Ecto neural progenitor cell (in vitro differentiated cells): ENCODE measurements at places on chromosomes 7 and 10.
A peak's percentile ranks its signal among the peaks of the same experiment; 100 is the strongest.

DNA sequence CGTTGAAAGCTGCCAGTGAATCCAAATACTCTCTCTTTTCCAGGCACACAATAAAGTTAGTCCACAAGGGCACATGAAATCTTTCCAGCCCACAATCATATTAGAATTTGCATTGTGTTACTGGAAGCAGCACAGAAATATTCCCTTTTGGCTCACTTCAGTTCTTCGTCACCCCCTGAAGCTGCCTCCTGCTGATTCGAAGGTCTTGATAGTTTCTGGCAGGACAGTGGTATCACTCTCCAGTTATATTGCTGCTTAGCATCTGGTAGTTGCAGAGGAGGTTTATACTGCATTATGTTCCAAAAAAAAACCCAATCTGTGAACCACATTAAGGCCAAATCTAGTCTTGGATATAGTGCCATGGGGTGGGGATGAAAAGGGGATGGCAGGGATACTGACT lies 253.2 kb downstream of the BICC1 start:
- no peak for DNase-seq

DNA sequence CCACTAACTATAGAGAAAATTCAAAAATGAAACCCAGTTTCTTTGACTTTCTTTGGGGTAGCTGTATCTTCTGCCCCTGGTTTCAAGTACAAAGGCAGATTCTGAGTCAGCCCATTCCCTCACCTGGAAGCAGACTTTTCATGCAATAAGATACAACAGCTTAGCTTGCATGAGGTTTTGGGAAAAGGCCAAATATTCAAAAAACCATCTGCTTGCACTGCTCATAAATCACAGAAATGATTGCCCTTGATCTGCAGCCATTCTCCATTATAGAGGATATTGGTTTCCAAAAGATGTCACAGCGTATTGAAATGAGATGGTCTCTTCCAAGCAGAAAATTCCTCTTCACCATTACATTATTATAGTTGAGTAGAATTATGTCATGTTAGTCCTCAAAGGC lies 354.0 kb downstream of the PHF14 start:
- DNase-seq = no peak

DNA sequence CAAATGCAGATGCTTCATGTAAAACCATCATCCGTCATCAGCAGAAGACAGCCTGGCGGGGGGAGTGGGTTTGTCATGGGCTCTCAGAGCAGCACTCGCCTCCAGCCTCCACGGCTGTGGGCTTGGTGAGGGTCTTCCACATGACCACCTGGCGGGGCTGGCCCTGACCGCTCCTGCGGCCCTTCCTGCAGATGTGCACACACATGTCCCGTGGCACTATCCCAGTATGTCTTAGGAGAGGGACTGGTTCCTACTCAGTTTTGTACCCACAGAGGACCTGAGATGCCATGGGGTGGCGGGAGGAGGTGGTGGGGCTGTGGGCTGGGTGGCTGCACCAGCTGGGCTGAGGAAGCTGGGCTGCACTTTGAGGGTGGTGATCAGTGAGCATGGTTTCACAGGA lies 4.7 kb downstream of the IDI2 start:
- no peak for DNase-seq

GRCh38 chr10:80709866-80710265 lies 172.2 kb downstream of the SH2D4B start:
- DNase-seq = no peak

GRCh38 chr7:16083931-16084330 lies 337.4 kb downstream of the CRPPA start:
- DNase-seq = no peak

GRCh38 chr10:132417957-132418441 lies 21.0 kb downstream of the PWWP2B start:
- DNase-seq = no peak

GRCh38 chr10:30002426-30003266 lies 56.7 kb downstream of the JCAD start:
- peak; percentile 84 for DNase-seq

GRCh38 chr10:71737001-71737833 lies 17.6 kb upstream of the C10orf105 start:
- no peak for DNase-seq

- DNase-seq = no peak
Measured at GRCh38 chr7:44972562-44972961, 6.3 kb downstream of the MYO1G start.

- no peak for DNase-seq
Measured at GRCh38 chr10:7385114-7385513, 25.7 kb downstream of the SFMBT2 start.

- no peak for DNase-seq
Measured at GRCh38 chr10:9227679-9228365, 1173.3 kb downstream of the GATA3 start.

DNA sequence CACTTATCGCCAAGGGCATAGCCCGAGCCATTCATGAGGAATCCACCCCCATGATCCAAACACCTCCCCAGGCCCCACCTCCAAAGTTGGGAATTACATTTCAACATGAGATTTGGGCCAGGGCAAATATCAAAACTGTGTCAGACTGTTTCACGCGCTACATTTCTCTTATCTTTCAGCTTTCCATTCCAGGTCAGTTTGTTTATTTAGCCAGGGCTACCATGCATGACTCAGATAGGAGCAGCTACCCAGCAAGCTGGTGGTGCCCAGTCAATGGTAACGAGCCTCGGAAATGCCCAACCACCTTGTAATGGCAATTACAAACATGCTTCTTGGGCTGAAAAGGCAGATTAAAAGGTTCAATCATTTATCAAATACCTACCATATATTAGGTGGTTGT lies 43.6 kb upstream of the BAMBI start:
- DNase-seq = no peak

- no peak for DNase-seq
Measured at GRCh38 chr10:82543631-82544030, 668.6 kb downstream of the NRG3 start.

DNA sequence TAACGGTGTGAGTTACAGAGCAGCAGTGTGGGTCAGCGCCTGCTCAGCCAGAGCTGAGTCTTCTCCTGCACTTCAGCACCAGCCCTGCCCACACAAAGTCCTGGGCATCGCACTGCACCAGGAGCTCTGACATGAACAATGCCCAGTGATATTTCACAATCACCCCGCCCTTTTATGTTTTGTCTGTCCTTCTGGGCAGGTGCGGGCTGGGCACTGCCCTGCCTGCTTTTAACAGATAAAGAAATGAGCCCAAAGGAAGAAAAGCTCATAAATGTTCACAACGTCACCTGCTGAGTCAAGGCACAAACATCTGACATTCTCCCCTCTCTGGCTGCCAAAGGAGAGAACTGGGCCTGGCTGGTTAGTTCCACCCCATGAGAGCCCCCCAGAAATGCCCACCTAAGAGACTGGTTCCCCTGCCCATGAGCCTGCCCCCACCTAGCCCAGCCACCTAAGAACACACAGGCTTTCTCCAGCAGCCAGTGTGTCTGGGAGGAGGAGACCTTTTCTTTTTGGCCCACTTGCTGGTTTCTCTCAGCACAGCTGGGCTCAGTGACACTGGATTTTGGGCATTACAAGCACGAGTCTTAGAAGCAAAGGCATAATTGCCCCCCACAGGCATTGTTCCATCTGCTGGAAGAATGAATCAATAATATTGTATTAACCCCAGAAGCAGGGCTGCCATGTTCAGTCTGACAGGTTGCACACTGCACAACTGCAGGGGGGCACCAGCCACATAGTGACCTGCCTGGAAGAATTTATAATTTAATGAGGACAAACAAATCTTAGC lies 22.3 kb downstream of the CALML3 start:
- DNase-seq = no peak

- DNase-seq = no peak
Measured at GRCh38 chr10:45463244-45464116, 89.5 kb downstream of the ALOX5 start.

- no peak for DNase-seq
Measured at GRCh38 chr10:68727146-68727545, 6.1 kb downstream of the CCAR1 start.

GRCh38 chr7:30163231-30163894 lies 28.6 kb downstream of the MTURN start:
- no peak for DNase-seq

GRCh38 chr10:43921478-43921877 lies 272.8 kb upstream of the ZNF32 start:
- DNase-seq = peak; percentile 25

- DNase-seq = no peak
Measured at GRCh38 chr7:87342231-87342630, 3.2 kb upstream of the CROT start.

DNA sequence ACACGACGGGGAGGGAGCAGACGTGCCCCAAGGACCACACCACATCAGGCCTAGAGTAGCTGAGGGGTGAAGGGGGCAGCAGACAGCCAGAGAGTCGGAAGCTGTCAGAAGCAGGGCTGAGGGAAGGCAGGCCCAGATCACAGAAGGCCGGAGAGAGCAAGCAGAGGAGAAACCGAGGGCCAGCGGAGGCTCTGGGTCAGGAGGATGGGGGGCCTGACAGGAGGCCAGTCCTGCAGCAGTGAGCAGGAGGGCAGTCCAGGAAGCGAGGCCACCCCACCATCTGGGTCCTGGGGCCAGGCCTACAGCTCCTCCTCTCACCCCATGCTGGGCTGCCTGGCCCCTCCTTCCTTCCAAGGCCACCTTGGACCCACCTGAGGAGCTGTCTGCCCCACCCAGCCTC lies 20.3 kb downstream of the SLIT1 start:
- no peak for DNase-seq

DNA sequence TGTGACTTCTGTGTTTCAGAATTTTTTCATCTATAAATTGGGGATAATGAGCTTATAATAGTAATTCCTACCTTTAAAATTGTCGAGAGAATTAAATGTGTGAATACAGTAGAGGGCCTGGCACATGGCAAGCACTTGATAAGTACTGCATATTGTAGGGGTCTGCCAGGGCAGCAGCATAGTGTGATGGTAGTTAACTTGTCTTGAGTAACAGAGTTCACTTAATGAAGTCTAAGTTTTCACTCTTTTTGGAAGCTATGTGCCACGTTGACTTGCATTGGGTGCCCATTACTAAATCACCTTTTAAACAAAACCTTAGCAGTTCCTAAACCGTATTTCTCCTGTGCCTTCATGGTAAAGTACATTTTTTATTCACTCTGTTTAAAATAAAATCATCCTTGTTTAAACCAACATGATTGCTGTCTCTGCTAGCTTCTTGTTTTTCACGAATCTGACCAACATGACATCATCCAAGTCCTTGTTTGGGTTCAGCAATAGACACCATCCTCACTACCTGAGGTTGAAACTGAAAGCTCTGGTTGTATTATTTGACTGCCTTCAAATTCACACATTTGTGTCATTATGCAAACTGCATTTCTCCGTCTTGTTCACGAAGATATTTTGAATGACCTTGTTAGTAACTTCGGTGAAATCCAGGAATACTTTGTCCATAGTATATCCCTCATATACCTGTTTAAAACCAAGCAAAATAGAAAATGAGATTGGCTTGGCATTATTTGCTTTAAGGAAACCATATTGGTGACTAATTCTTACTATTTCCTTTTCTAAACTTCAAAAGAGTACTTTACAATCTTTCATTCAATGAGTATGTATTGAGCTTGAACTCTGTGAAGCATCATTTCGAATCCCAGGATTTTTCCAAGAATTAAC lies 340.2 kb downstream of the SUGCT start:
- no peak for DNase-seq

GRCh38 chr10:75612904-75613684 lies 181.7 kb downstream of the LRMDA start:
- no peak for DNase-seq

GRCh38 chr10:22666287-22667092 lies 47.9 kb downstream of the PIP4K2A start:
- DNase-seq = no peak

DNA sequence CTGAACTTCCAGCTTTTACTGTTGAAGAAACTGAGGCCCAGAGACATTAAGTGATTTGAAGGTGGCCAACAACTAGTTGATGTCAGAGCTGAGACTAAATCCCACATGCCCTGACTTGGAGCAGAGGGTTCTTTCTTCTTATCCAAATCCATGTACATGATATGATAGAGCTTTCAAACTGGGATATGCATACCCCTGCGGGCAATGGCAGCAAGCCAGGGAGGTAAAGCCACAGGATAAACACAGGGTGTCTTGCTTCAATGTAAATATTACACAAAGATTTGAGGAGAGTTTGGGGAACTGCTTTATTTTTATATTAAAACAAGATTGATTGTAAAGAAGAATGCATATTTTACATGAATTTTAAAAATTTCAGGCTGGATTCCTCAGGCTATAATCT lies 2.3 kb upstream of the LRRC72 start:
- DNase-seq = no peak

GRCh38 chr7:47255441-47255840 lies 326.5 kb downstream of the TNS3 start:
- no peak for DNase-seq

DNA sequence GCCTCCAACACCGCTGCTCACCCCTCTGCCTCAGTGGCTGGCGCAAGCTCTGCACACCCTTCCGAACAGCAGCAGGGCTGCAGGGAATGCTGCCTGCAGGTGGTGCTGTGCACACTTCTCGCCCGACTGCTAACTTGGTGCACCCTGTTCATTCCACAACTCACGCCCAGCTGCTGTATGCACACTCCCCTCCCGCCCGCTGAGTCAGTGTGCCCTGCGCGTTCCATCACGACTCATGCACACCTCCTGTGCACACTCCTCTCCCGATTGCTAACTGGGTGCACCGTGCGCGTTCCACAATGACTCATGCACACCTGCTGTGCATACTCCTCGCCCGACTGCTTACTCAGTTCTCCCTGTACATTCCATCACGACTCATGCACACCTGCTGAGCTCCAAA lies 21.5 kb downstream of the ADARB2 start:
- peak; percentile 69 for DNase-seq

DNA sequence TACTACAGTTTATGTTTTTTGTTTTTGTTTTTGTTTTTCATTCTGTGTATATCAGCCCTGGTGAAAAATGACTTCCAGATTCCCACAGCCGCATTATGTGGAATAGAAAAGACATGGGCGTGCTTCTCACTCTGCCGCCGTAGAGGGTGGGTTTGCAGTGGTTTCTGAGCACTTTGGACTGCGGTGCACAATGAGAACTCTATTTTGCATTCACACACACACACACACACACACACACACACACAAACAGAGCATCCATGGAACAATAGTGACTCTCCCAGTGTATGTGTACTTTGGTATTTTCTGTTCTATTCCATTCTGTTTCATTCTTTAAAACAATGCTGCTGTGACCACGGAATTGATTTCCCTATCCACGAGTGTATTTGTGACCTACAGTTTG lies 657.3 kb upstream of the FOXK1 start:
- DNase-seq = no peak
